A549 treated with CORT108297 at 1 μM for 4 hours (cell line): ENCODE measurements at places on chromosomes 12 and 14. TPM values are rescaled to one million over a fixed set of nuclear protein-coding genes. Genes with fewer than 3 reads are reported as not detected.

The GNPTAB gene
- total RNA-seq, result 11.7 to 15.9 TPM (median 14.0 TPM) in 5 replicates

The TGM1 gene
- 0.65 to 1.3 TPM (median 1.1 TPM) in 5 replicates for total RNA-seq

The OR4K13 gene
- not detected in 5 replicates for total RNA-seq

The ENDOU gene
- not detected in 5 replicates for total RNA-seq

The MYO1A gene
- total RNA-seq, result 0.09 to 0.41 TPM (median 0.22 TPM) in 5 replicates

The LMO3 gene
- total RNA-seq, result not detected in 5 replicates

The FAM90A1 gene
- 0.03 to 0.10 TPM (median 0.07 TPM) in 5 replicates for total RNA-seq

The CYP27B1 gene
- total RNA-seq, result 1.2 to 3.7 TPM (median 2.0 TPM) in 5 replicates

The MYO1H gene
- not detected in 5 replicates for total RNA-seq

The PPFIA2 gene
- total RNA-seq, result not detected in 5 replicates

The ADAMTS20 gene
- not detected in 5 replicates for total RNA-seq

The MMP14 gene
- 0.51 to 0.69 TPM (median 0.68 TPM) in 5 replicates for total RNA-seq

The PAX9 gene
- 2.2 to 3.4 TPM (median 2.9 TPM) in 5 replicates for total RNA-seq

The TOMM20L gene
- not detected in 5 replicates for total RNA-seq

The ABCC9 gene
- total RNA-seq, result 0.01 to 0.02 TPM in 2 of 5 replicates, not detected in the others

The PLEK2 gene
- total RNA-seq, result 20.6 to 29.7 TPM (median 26.1 TPM) in 5 replicates

The GARIN6 gene
- not detected in 5 replicates for total RNA-seq

The KRT74 gene
- not detected in 5 replicates for total RNA-seq
